ENCODE measurements at places on chromosomes 1 and 21.

- DNase-seq = no peak
These were observed 7.1 kb downstream of the GPR157 start for GRCh38 chr1:9121496-9122409.

GRCh38 chr1:25098717-25099116 lies 133.6 kb downstream of the SYF2 start:
- no peak for DNase-seq

DNA sequence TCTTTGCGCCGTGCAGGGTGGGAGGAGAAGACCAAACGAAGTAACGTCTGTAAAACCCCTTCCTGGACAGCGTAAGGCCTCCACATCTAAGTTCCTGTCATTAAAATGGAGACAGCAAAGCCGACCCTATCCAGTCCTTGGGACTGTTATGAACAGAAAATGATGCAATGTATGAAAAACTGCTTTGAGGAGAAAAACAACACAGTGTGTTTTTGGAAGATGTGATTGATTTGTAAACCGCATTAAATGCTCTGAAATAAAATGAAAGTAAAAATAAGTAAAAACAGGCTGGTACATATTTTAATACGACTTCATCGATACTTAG lies 827 bp upstream of the URB1 start:
- no peak for DNase-seq

DNA sequence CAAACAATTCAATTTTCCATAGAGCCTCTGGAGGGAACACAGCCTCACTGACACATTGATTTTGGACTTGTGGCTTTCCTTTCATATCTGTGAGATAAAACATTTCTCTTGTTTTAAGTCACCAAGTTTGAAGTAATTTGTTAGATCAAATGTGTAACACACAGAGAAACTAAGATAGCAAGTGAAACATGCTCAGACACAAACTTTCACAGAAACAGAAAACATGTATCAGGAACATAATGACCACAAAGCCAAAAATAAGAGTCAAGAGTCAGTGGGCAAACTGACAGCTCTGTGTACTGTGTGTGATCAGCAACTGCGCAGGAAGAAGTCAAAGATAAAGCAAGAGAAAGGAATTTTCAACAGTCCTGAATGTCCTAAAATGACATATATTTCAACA lies 1237.5 kb downstream of the AMY1C start:
- DNase-seq = no peak

GRCh38 chr1:45304311-45305081 lies 22.2 kb upstream of the HPDL start:
- no peak for DNase-seq

DNA sequence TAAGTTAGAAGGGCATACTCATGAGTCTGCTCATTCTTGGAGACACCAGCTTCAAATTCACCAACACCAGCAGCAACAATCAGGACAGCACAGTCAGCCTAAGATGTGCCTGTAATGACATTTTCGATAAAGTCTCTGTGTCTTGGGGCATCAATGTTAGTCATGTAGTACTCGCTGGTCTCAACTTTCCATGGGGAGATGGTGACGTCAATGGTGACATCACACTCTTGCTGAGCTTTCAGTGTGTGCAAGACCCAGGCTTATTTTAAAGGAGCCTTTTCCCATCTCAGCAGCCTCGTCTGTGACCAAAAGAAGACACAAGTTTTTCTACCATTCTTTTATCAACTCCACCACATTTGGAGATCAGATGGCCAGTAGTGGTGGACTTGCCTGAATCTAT lies 75.5 kb downstream of the SERINC2 start:
- no peak for DNase-seq

- no peak for DNase-seq
These were observed 6.7 kb upstream of the ARHGAP30 start for GRCh38 chr1:161076410-161076809.

DNA sequence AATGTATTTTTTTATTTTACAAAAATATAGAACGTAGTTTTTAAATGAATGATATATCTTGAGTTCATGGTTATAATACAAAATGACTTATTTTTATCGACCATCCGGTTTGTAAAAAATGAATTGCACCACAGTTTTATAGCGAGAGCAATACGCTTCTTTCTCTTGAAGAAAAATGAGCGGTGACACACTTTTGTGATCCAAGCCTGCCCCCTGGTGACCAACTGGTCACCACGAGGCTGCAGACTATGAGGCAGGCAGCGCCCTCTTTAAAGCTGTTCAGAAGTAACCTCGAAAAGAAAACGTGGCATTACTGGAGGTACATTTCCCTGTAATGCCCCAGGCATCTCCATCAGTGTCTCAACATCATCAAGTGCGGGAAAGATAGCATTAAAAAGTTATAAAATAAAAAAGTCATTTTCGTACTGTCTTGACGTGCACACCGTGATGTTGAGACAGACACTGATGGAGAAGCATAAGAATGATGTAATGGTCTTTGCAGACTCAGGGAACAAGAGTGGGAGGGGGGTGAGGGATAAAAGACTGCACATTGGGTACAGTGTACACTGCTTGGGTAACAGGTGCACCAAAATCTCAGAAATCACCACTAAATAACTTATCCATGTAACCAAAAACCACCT lies 734.2 kb upstream of the ADAMTS5 start:
- peak; percentile 5 for DNase-seq

DNA sequence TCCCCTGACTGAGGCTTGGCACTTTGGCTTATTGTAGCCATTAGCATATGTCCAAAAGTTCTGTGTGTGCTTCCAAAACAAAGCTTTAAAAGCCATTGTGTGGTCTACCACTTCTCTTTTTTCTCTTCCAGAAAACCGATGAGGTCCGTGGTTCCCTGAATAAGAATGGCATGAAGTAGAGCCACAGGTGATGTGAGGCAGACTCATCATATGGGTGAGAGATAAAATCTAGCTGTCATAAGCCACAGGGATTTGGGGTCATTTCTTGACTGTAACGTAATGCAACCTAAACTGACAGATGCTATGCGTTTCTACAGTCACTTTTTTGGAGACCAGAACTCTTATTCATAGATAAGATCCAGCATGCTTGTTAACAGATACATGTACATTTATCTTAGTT lies 7.0 kb upstream of the GREM2 start:
- DNase-seq = no peak

DNA sequence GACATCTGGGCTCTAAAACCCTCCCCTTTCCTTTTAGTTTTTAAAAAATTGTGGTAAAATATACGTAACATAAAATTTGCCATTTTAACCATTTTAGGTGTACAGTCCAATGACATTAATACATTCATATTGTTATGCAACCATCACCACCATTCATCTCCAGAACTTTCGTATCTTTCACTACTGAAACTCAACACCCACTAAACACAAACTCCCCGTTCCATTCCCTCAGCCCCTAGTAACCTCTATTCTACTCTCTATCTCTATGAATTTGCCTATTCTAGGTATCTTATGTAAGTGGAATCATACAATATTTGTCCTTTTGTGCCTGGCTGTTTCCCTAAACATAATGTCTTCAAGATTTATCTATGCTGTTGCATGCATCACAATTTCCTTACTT lies 19.4 kb upstream of the TTC4 start:
- DNase-seq = no peak

DNA sequence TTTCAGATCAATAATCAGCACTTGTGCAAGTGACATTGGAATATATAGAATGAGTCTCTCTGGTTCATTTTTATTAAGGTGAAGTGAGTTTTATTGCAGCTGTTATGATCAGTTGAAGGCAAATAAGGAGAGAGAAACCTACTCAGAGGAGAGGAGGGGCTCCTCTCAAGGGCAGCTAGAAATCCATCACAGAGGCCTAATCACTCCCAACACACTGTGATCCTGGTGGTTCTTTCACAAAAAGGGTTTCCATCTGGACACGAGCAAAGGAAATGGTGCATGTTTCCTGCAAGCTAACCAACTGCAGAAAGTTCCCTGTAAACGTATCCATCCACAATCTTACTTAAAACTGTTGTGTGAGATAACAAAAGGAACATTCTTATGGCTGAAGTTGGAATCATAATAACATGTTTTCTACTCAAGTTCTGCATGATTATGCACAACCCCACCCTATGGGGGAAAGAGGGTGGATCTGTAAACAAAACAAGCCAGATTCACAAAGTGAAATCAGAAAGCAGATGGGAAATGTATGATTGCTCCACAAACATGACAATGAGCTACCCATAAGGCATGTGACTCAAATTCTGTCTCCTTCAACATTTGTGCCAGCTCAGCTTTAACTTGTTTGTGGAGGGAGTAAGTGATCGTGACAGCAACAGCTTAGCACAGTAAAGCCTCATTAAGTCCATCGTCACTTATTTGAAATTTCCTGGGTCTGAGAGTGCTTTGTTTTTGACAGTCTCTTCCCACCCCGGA lies 141.2 kb upstream of the ST6GALNAC5 start:
- DNase-seq = no peak

GRCh38 chr21:25489673-25490072 lies 117.6 kb downstream of the MRPL39 start:
- no peak for DNase-seq

- DNase-seq = no peak
These were observed 94.0 kb upstream of the FMN2 start for GRCh38 chr1:239997515-239998311.
